ENCODE measurements at places on chromosomes 12 and 14.

DNA sequence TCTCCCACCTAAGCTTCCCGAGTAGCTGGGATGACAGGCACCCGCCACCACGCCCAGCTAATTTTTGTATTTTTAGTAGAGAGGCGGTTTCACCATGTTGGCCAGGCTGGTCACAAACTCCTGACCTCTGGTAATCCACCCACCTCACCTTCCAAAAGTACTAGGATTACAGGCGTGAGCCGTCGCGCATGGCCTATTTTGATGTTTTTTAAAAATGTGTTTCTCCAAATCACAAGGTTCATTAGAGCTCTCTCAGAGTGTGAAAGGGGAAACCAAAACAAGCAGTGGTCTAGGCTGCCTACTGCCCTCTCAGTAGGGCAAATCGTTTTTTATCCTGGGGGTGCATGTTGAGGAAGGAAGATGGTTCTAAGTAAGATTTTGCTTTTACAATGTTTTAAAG is 211.5 kb downstream of the PIK3C2G start:
- DNase-seq, result no peak

GRCh38 chr14:56339855-56340701 is 221.9 kb downstream of the PELI2 start:
- DNase-seq, result peak; percentile 97

- peak; percentile 10 for DNase-seq
Measured at GRCh38 chr12:122944605-122945592, 21.4 kb downstream of the ABCB9 start.

DNA sequence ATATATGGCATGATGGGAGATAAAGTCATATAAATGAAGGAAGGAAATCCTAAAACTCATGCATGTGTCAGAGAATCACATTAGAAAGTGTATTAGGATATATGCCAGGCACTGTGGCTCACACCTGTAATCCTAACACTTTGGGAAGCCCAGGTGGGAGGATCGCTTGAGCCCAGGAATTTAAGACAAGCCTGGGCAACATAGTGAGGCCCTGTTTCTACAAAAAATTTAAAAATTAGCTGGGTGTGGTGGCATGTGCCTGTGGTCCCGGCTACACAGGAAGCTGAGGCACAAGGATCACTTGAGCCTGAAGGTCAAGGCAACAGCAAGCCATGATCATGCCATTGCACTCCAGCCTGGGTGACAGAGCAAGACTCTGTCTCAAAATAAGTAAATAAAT is 130.3 kb upstream of the ARID2 start:
- no peak for DNase-seq

DNA sequence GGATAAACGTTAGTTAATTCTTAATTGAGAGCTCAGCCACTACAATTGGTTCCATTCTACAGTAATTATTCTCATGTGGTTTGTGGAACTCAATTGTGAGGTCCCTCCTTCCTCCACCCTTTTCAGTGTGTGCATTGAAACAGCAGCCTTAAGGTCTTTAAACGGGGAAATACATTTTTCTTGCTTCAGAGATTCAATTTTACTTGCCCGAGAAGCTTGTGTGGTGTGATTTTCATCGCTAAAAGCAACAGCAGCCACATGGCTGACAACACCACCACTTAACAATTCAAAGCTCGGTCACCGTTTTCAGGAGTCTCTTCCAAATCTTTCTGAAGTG is 733 bp upstream of the PPFIBP1 start:
- DNase-seq, result no peak

DNA sequence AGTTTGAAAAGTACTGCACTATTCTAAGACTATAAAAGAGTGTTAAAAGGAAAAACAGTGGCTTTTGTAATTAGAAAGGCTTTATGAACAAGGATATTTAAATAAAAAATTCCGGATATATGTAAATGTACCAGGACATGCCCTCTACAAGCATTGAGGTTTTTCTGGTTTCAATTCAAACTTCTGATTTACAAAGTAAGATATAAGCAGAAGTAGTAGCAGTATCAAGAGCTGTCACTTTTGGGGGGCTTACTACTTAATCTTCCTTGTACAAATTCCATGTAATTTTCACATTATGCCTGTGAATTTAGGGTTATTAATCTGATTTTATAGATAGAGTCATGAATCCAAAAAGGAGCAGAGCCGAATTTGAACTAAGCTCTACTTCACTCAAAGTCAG is 170.3 kb upstream of the ATP2B1 start:
- no peak for DNase-seq

DNA sequence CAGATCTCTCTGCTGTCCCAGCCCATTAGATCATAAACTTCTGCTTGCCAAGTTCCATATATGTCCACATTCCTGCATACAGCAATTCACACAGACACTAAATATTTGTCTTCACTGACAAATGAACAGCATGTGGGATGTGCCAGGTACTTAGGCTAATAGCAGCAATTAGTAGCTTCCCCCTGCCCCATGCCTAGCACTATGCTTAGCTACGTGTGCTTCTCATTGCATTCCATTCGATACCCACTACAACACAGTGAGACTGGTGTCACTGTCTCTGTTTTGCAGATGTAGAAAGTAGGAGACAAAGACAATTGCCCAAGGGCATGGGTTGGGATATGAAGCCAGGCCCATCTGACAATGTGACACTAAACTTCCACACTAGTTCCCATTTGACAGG is 308.4 kb downstream of the BCL11B start:
- no peak for DNase-seq

GRCh38 chr14:81533212-81533535 is 479 bp downstream of the SEL1L start:
- no peak for DNase-seq

GRCh38 chr14:72291908-72292688 is 359.9 kb downstream of the RGS6 start:
- DNase-seq, result peak; percentile 25
